AG09319 (cell line): ENCODE measurements at places on chromosomes 2 and 18.

DNA sequence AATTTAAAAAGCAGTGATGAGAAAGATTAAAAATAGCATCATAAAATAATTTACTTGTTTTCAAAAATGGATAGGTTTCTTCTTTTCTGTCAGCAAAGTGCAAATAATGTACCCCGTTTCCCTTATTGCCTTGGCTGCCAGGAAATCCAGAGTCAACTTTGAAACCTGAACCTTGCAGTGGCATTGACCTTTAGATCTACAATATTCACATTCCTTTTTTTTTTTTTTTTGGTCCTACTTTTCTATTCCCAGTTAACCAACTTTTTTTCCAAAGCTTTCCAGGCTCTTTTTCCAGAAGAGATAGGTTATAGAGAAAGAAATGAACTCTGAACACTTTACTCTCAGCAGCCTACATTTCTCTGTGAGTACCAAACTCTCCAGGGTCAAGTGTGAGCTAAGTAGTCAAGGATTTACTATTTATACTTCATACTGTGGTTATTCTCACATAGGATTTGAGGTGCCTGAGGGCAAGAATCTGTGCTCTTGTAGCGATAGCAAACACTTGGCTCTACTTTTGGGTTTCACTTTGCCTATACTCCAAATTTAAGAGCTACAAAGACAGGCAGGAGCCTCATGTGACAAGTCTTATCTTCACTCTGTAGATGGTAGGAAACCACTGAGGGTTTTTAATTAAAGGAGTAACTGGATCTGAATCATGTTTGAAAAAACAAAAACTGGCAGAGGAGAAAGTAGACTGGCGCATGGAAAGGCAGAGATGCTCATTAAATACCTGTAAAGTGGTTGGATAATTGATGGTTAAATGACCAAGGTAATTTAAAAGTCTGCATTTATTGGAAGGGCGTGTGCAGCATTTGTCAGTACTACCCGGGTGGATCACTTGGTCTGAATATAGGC is 63.2 kb upstream of the TMEM17 start:
- no peak for DNase-seq

- DNase-seq, result no peak
Measured at GRCh38 chr2:113847144-113847543, 42.7 kb upstream of the ACTR3 start.

GRCh38 chr2:43542285-43542933 is 53.4 kb downstream of the THADA start:
- DNase-seq, result no peak

DNA sequence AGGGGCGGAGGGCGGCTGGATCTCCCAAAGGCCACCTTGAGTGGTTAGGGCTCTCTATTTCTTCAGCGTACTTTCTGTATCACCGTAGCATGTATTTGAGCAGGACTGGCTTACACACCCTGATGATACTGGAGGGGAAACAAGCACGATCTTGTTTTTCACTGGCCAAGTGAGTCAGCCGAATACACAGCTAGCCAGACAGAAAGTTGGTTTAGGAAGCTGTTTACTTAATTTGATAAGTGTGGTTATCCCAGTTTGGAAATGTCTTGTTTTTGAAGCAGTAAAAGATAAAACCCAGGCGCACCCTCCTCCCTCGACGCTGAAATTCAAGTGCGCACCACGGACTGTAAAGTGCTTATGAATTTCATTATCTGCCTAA is 582 bp downstream of the RIOK3 start:
- DNase-seq, result no peak

DNA sequence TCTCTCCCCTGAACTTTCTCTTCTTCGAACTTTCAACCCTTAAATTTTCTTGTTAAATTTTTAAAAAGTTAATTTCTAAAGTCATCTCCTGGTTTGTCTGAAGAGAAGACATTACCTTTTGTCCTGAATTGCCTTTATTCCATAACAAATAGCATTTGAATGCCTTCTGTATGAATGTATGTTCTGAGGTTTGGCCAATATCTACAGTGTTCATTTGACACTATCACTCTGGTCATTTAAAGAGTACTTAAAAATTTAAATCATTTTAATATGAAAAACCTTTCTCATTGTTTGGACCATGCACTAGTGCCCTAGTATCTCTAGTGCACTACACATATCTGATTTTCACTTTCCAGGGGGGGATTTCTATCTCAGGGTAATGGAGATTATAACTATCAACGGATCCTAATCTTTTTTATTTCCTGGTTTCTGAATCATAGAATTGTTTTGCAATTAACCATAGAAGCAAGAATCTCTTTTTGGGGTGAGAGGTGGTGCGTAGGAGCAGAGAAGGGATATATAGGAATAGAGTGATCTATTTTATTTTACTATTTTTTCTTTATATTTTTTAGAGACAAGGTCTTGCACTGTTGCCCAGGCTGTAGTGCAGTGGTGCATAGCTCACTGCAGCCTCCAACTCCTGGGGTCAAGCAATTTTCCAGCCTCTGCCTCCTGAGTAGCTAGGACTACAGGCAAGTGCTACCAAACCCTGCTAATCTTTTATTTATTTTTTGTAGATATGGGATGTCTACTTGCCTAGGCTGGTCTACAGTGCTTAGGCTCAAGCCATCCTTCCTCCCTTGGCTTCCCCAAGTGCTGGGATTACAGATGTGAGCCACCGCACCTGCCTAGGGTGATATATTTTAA is 25.5 kb downstream of the TANC1 start:
- no peak for DNase-seq

DNA sequence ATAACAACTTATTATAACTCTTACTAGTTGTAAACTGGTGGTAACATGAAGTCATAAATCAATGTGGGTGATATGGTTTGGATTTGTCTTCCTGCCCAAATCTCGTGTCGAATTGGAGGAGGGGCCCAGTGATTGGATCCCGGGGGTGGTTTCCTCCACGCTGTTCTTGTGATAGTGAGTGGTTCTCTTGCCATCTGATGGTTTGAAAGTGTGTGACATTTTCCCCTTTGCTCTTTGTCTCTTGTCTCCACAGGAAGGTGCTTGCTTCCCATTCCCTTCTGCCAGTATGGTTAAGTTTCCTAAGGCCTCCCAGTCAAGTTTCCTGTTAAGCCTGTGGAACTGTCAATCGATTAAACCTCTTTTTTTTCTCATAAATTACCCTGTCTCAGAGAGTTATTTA is 321.6 kb downstream of the DSEL start:
- DNase-seq, result no peak

DNA sequence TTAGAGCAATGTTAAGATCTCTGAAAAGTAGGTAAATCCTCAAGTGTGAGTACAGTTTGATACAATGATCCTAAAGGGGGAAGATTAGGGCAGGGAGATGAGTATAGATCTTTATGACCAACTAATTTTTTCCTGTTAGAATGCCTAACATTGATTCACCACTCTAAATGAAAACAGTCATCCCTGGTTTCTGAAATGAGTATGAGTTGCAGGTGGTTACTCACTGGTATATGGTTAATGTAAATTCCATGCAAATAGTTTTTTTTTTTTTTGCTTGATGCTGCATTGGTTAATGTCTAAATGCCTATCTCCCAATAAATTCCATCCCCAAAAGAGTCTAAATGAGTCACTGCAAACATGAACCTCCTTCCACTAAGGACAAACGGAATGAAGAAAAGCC is 55.0 kb upstream of the SERPINB2 start:
- DNase-seq, result no peak

DNA sequence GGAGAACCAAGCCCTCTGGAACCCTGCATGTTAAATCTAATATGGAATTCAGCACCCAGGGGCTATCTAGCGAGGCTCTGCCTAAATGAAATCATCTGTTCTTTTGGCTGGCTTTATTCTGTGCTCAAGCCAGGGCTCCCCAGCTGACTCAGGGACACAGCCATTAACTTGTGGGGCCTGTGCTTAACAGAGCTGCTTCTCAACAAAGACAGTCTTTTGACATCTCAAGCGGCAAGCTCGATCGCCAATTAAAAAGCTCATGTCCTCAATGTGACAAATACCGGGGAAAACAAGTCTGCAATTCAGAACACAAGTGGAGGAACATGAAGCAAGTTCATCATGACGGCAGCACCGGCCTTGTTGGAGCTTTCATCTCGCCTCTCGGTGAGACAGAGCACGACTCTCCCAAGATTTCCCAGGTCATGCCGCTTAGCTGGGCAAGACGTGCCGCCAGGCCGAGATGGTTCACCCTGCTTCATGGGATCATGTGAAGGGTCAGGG is 64.9 kb downstream of the KLHL29 start:
- DNase-seq, result no peak

DNA sequence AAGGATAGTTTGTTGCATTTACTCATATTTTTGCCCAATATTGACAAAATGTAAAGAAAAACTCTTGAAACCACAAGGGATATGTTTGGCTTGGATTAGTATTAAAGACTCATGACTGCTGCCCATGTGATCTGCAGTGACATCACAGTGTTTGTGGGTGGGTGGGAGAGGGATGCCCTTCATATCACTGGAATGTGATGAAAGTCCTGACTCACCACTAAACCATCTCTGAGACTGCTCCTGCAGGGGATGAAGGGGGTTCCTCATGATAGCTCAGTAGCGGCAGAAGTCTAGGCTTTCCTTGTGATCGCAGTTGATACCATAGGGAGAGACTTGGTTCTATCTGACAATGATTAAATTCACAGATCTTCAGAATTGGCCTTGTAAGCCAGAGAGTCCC is 451.2 kb downstream of the CNTNAP5 start:
- no peak for DNase-seq

DNA sequence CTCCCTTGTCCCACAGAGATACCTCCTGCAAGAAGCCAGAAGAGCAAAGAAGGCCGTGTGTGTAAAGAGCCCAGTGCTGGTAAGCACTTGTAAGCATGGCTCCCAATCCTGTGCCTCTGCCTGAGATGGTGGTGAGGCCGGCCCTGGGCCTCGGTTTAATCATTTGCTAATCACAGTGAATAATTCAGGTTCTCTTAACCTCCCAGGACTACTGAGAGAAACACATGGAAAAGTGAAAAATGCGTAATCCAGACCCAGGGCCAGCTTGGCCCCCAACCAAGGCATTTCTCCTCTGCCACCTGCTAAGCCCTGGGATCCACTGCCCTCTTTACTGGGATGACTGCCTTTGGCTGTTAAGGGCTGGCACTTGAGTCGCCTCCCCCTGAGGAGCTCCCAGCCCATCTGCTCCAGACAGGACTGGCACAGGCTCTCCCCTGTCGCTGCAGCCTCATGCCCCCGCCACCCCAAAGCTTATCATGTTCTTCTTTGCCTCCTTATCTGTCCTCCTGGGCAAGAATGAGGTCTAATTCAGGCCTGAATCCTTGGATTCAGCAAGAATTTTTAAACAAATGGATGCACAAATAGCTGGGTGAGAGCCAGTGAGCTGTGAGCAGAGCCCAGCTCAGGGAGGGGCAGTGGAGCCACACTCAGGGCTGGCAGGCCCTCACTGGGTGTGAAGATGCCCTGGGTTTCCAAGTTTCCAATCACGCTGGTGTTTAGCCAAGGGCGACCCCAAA is 193.9 kb upstream of the HS6ST1 start:
- no peak for DNase-seq

DNA sequence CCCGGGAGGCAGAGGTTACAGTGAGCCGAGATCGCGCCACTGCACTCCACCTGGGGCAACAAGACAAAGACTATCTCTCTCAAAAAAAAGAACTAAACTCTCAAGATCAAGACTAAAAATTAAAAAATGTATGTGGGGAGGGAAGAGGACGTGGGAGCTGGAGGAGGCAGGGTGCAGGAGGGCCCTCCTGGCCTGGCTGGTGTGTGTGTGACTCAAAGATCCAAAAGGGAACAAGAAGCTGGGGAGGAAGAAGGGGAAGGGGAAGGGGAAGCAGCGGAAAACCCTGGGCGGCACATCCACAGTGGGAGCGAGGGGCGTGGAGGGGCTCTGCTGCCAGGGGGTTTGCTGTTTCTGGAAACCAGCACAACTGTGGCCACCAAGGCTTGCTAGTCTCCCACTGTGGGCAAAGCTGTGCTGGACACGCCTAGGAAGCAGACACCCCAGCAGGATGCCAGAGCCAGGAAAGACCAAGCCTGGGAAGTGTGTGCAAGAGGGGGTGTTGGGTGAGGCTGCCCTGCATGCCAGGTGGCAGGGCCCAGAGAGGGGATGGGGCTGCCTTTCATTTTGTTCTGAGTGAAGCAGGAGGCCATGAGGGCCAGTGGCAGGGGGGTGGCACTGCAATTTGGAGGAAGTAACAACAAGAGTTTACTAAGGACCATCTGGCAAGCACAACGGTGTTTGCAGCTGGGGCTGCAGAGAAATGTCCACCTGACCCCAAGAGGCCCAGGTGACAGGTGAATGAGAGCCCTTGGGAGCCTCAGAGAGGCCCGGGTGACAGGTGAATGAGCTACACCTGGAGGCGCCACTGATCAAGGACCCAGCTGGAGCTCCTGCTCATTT is 44.5 kb downstream of the ANO7 start:
- no peak for DNase-seq

GRCh38 chr2:239285932-239286230 is 114.9 kb downstream of the HDAC4 start:
- DNase-seq, result no peak

- peak; percentile 49 for DNase-seq
Measured at GRCh38 chr2:149687052-149687427, 99.5 kb upstream of the MMADHC start.

- DNase-seq, result no peak
Measured at GRCh38 chr2:173858291-173858731, 106.9 kb downstream of the SP3 start.

DNA sequence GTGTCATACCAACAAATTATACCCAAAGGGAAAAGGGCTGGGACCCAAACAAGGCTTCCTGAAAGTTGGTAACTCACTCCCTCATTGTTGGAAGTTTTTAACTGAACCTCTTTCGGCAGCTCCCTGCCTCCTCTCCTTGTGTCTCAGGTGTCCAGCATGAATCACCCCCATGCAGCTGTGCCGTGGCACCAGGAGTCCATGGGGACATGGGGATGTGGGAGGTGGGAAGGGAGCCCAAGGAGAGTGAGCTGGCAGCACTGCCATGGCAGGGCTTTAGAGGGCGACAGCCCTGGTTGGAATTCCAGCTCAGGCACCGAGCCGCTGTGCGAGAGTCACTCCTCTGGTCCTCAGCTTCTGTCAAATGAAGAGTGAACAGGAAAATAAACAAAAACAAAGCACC is 12.5 kb upstream of the GYPC start:
- DNase-seq, result no peak

GRCh38 chr2:42230891-42231290 is 61.7 kb downstream of the EML4 start:
- DNase-seq, result no peak

DNA sequence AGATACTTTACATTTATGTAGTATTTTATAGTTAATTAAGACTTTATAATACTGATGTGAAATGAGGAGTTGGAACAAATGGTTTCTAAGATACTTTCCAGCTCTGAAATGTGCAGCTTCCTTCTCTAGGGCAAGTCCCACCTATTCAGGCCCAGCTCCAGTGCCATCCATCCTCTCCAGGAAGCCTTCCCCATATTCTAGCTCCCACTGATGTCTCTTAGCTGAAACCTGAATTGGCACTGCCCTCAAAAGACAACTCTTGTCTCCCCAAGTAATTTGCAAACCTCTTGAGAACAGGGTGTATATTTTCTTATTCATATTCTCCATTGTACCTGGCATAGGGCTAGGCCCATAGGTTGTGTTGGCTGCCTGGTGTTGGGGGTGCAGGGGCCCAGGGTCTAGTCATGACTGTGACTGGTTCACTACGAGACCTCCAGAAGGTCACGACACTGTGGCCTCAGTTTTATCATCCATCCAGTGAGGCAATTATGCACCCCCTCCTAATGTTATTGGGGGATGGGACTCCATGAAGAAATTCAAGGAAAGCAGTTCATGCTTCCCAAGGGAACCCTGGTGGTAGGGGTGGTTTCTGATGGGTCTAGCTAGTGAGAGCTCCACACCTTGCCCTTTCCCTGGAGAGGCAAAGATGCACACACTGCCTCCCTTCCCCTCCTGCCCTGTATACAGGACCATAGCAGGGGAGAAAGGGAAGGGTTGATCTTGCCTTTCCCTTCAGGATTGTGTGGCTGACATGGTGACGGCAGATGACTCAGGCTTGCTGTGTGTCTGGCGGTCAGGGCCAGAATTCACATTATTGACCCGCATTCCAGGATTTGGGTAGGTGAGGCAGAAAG is 2.8 kb downstream of the WDR54 start:
- no peak for DNase-seq
